ENCODE measurements at places on chromosomes 1 and 21.

DNA sequence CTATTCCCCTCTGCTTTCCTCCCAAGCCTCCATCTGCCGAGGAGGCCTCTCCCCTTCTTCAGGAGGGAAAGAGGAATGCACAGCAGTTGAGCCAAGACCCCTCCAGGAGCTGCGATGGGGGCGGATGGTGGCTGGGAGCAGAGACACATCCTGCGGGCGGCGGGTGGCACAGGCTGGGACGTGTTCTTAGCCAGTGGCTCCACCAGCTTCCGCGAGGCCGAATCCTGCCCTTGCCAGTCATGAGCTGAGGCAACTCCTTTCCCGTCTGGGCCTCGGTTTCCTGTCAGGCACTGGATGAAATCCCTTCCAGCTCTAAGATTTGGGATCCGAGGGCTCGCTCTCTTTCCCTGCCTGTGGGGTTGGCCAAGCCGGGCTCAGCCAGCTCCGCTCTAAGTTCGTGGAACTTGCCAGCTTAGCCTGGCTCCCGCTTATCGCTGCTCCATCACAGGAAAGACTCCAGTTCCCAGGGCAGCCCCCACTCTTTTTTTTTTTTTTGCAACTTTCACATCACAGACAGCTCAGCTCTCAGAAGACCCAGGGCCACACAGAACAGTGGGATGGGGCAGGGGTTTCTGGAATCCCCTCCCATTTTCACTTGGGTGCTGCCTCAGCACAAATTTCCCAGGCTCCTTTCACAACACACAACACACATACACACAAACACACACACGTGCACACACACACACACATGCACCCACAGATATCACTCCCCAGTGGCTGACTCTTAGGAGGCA is 506 bp downstream of the MYOM3 start:
- H3K27me3 ChIP-seq, result no peaks in the 10 kb centered on the region
- peaks cover 6% of the 10 kb centered on the region for H3K4me1 ChIP-seq
- H3K4me3 ChIP-seq, result no peak overlapping the region
- DNase-seq, result no peak
- H3K27ac ChIP-seq, result no peak overlapping the region

DNA sequence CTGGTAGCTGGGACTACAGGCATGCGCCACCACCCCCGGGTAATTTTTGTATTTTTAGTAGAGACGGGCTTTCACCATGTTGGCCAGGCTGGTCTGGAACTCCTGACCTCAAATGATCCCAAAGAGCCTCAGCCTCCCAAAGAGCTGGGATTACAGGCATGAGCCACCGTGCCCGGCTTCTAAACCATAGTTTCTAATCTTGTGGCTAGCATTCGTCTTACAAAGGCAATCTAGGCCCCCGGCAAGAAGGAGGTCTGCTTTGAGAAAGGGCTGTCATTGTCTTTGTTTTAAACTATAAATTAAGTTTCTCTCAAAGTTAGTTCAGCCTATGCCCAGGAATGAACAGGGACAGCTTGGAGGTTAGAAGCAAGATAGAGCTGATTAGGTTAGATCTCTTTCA is 10.3 kb upstream of the L1TD1 start:
- no peak overlapping the region for H3K4me3 ChIP-seq
- DNase-seq, result no peak
- no peaks in the 10 kb centered on the region for H3K4me1 ChIP-seq
- H3K27ac ChIP-seq, result no peak overlapping the region

DNA sequence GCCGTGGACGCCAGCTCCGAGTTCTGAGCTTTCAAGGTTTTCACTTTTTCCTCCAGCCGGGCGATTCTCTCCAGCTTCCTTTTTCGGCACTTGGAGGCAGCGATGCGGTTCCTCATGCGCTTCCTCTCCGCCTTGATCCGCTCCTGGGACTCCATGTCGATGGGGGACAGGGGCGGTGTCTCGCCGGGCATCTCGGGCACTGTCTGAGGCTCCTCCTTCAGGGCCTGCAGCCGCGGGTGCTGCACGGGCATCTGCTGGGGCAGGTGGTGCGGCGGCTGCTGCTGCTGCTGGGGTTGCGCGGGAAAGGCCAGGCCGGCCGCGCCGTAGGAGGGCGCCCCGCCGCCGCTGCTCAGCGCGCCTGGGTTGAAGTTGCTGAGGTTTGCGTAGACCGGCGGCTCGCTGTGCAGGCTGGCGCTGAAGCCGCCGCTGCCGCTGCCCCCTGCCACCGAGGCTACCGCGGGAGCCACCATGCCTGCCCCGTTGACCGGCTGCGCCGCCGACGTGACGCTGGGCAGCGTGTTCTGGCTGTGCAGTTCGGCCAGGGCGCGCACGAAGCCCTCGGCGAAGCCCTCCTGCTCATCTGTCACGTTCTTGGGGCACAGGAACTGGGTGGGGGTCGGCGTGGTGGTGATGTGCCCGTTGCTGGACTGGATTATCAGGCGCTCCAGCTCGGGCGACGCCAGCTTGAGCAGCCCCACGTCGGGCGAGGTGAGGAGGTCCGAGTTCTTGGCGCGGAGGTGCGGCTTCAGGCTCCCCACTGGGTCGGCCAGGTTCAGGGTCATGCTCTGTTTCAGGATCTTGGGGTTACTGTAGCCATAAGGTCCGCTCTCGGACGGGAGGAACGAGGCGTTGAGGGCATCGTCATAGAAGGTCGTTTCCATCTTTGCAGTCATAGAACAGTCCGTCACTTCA is 1.4 kb downstream of the JUN start:
- DNase-seq, result peak; percentile 39
- H3K27ac ChIP-seq, result peak overlapping the region; percentile 99
- peaks cover 15% of the 10 kb centered on the region for H3K4me1 ChIP-seq
- H3K36me3 ChIP-seq, result no peaks in the 10 kb centered on the region
- H3K27me3 ChIP-seq, result no peaks in the 10 kb centered on the region
- H3K4me3 ChIP-seq, result peak overlapping the region; percentile 86

DNA sequence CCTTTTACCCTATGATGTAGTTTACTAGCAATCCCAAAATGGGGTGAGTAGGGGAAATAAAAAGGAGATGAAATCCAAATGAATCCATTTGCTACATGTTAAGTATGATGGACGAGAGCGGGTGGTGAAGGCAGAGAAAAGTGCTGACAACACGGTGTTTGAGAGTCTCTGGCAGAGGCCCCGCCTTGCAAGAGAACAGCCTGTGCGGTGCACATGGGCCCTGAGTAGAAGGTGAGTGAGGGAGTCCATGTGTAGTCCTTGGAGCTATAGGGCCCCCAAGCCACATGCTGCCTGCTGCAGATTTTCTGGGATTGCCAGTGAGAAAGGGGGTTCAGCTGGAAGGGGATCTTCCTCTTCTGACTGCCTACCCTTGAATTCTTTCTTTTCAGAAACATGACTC is 177.1 kb downstream of the TNR start:
- H3K36me3 ChIP-seq, result no peaks in the 10 kb centered on the region
- H3K27ac ChIP-seq, result no peak overlapping the region
- no peak for DNase-seq
- no peaks in the 10 kb centered on the region for H3K4me1 ChIP-seq

DNA sequence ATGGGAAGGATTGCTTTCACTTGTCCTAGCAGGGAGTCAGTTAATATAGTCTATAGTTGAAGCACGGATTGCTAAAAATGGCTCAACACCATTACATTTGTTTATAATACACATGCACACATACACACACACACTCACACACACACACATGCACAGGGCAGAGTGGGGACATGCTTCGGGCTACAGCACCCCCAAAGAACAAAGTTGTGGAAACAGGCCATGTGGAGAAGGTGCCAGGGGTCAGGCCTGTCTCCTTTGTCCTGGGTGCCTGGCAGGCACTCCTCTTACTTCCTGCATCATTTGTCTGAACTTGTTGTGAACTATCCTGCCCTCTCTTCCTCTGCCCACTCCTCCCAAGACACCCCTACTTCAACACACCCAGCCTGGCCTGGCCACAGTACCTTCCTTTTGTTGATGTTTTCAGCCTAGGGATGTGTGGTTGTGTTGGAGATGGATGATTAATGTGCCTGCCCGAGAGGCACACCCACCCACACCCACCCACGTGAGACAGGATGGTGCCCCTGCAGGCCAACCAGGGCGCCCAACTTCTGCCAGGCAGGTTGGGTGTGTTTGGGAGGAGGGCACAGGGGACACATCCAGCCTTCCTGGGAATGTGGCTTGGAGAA is 17.5 kb downstream of the RASSF5 start:
- H3K4me3 ChIP-seq, result no peak overlapping the region
- DNase-seq, result no peak
- no peak overlapping the region for H3K27ac ChIP-seq
- H3K4me1 ChIP-seq, result no peaks in the 10 kb centered on the region
- no peaks in the 10 kb centered on the region for H3K36me3 ChIP-seq

DNA sequence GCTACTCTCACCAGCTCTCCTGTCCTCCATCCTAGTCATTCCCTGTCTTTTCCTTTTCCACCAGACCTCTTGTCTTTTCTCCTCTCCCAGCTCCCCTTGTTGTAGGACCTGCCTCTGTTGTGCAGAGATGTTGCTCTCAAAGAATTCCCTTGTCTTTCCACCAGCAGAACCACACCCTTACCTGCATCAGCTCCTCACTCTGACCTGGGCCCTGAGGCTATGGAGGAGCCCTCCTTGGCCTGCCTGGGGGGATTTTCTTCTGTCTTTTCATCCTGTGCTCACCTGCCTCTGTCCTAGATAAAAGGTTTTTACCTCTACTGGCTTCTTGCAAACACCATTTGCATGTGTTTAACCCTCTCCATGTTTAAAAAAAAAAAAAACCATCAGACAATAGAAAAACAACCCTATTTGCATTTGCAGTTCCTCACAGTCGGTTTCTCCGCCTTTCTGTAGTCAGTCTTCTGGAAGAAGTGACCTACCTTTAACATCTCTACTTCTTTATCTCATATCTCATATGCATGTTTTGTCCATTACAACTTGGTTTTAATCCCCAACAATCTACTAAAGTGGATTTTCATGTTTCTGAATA is 12.1 kb downstream of the FCRL5 start:
- DNase-seq, result no peak
- H3K4me1 ChIP-seq, result no peaks in the 10 kb centered on the region
- no peak overlapping the region for H3K27ac ChIP-seq
- H3K36me3 ChIP-seq, result no peaks in the 10 kb centered on the region
- H3K4me3 ChIP-seq, result no peak overlapping the region
- H3K27me3 ChIP-seq, result no peaks in the 10 kb centered on the region

- H3K36me3 ChIP-seq, result no peaks in the 10 kb centered on the region
- H3K4me3 ChIP-seq, result no peak overlapping the region
- no peaks in the 10 kb centered on the region for H3K27me3 ChIP-seq
- no peak overlapping the region for H3K27ac ChIP-seq
- no peak for DNase-seq
- no peaks in the 10 kb centered on the region for H3K4me1 ChIP-seq
These were observed 135.4 kb upstream of the POGK start for GRCh38 chr1:166703726-166704462.

GRCh38 chr21:21864321-21864840 is 866.2 kb downstream of the NCAM2 start:
- H3K36me3 ChIP-seq, result no peaks in the 10 kb centered on the region
- no peaks in the 10 kb centered on the region for H3K27me3 ChIP-seq
- no peak for DNase-seq
- no peak overlapping the region for H3K4me3 ChIP-seq
- no peak overlapping the region for H3K27ac ChIP-seq

DNA sequence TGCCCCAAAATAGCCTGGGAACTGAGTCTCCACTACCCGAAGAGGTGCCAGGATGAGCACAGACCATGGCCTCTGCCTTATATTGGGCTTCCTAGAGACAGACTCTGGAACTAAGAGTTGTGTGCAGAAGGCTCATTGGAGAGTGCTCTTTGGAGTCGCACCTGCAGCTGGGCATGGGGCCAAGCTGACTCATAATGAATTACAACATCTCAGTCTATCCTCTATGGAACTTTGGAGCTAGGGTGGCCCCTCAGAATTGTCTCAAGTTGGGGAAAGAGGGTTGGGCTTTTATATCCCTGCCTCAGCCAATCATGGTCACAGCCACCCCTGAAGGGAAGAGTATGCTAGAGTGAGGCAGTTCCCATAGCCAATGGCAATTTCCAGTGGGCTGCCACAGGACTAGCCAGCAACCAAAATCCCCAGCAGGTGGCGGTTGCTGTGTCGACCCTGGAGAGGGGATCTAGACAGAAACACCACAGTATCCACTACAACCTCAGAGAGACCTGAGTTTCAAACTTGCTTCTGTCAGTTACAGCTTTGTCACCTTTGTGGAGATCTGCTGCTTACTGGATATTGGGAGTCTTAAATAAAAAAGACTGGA is 93.8 kb downstream of the DMRTA2 start:
- no peaks in the 10 kb centered on the region for H3K36me3 ChIP-seq
- H3K4me1 ChIP-seq, result peaks cover 11% of the 10 kb centered on the region
- H3K27me3 ChIP-seq, result no peaks in the 10 kb centered on the region

DNA sequence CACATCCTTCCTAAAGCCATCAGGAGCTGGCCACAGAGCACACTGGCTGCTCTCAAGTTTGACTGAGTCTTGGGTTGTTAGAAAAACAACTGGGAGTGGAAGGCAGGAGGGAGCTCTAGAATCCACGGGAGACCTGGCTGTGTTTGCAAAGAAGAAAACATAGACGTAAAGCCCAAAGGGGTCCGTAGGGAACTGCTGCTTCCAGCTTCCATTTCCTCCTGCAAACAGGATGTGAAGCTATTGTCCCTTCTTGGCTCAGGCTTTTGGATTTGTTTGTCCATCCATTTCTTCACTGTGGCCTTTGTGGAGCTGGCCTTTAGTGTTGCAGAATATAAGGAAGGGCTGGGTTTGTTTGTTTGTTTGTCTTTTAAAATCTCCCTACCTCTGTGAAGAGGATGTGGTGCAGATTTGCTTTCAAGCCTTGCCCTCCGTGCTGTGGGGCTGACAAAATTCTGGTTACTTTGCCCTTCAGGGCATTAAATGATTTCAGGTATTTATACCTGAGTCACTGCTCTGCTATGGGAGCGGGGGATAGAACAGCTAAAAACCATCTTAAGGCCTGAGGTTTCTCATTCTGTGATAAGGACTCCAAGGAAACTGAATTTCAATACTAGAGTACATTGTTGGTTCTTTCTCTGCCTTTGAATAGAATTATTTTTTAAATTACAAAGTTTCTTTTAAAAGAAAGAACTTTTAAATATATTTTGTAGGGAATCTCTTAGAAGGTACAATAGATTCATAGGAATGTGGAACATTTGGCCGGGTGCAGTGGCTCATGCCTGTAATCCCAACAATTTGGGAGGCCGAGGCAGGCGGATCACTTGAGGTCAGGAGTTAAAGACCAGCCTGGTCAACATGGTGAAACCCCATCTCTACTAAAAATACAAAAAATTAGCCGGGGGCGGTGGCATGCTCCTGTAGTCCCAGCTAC is 74.3 kb downstream of the MPZL1 start:
- no peaks in the 10 kb centered on the region for H3K36me3 ChIP-seq
- no peaks in the 10 kb centered on the region for H3K27me3 ChIP-seq
- H3K4me3 ChIP-seq, result no peak overlapping the region

All from effector memory CD4-positive, alpha-beta T cell (primary cell).